ENCODE measurements at places on chromosomes 7 and 10.

GRCh38 chr10:68423522-68423921, 16.4 kb upstream of the RUFY2 start:
- DNase-seq = no peak

DNA sequence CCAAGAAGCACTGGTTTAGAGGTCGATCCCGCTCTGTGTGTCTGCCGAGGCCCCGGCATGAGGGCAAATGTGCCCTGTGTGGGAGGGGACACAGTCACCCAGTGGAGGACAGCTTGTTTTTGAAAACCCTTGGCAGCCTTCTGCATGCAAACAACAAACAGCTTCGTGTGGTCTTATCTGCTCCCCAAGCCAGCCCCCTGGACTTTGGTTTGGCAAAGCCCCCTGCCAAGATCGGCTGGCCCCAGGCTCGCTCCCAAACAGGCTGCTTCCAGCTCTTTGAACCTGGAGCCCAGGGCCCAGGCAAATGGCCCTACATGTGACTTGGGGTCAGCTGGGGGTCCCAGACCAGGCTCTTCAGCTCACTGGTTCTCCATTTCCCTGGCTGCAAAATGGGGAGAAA, 2.9 kb downstream of the ELN start:
- no peak for DNase-seq

- no peak for DNase-seq
These were observed 10.0 kb downstream of the AOC1 start for GRCh38 chr7:150862356-150862755.

DNA sequence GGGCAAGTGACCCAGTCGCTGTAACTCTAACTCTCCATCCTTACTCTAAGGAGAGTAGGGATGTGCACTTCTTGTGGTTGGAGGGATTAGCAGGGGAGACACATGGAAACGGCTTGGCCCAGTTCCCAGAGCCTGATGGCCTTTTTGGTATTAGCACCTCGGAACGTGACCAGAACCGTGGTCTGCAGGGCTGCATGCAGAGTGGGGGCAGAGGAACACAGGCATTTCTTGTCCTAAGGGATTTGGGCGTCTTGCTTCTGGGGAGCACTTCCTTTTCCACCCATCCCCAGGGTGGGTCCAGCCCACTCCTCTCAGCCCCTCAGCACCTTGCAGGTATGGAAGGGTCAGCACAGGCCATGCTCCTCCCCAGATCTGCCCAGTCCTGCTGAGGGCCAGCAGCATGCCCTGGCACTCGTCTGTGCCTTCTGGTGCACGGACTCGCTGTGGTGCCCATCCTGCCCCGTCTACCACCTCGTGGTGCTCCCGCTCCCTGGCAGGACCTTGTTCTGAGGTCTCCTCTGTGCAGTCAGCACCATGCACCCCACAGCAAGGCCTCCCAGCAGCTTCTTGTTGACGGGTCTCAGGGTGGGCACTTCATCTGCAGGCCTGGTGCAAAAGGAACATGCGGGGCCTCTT, 109.6 kb downstream of the ACTR3B start:
- no peak for DNase-seq

- no peak for DNase-seq
These were observed 549 bp upstream of the DDX50 start for GRCh38 chr10:68900427-68901104.

DNA sequence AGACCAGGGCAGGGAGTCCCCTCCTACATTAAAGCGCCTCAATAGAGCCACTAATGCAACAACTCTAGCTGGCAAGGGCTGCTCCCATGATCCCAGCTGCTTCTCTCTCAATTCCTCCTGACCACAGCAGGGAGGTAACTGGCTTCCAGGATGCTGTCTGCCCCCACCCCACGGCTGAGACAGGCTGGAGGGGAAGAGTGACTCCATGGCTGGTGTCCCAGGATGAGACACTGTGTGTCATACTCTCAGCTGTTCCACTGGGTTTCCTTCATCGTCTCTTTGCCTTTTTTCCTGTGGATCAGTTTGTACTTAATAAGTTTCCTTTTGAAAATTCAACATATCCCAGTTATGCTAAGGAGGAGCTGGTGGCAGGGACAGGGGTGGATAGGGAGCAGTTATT, 27.7 kb upstream of the MYH16 start:
- peak; percentile 48 for DNase-seq

- no peak for DNase-seq
These were observed 693.1 kb downstream of the PARD3 start for GRCh38 chr10:34121781-34122622.

GRCh38 chr7:158020706-158021095, 566.9 kb downstream of the PTPRN2 start:
- no peak for DNase-seq

DNA sequence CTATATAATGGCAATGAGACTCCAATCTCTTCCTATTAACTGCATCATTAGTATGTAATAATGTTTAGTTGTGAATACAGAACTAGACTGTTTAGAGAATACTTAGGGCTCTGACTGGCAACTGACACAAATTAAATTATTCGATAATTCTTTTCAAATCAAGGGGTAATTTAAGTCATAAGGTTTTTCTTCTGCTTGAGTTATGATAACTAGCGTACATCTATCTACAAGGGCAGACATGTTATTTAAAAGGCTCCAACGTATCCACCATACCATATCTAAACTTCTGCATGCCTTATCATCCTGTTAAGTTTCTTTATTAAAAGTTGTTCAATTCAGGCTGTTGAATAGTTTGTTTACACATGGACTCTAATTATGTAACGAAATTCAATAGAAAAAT, 11.2 kb downstream of the SEMA3C start:
- DNase-seq = no peak

Measured in AG08396 (cell line).